ENCODE measurements at places on chromosomes 6 and 20.

DNA sequence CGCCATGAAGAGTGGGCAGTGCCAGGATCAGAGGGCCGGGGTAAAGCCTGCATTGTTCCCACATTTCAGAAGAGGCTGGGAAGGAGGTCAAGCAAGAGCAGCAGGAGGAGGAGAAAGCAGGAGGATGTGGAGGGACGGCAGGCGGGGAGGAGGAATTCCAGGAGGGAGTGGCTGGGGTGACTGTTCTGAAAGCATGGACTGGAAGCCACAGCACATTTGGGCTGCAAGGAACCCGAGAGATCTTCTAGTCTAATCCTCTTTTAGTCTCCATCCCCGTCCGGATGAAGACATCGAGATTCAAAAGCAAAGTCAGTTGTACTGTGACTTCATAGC lies 76.9 kb downstream of the FAM50B start:
- no peak for DNase-seq

GRCh38 chr6:29731281-29731680 lies 8.0 kb downstream of the HLA-F start:
- DNase-seq = no peak

- DNase-seq = no peak
These were observed 119.1 kb upstream of the AHI1 start for GRCh38 chr6:135616655-135617054.

DNA sequence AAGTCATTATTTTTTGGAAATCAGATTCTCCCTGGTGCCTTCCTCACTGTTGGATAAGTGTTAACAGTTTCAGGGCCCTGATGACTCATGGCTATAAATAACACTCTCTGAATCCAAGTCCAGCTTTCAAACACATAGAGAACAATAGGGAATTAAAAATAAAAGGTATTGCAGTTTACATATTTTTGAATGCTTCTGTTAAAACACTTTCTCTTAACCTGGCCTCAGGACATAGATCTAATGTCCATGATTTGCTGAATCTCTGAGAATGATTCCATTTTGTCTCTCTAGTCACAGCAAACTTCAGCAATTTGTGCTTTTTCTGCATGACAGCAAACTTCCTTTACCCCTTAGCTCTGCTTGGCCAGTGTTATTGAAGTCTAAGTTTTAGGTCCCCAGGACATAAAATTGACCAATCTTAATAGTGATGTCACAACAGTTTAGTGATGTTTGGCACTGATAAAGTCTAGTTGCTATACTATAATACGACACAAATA lies 1192.4 kb upstream of the CITED2 start:
- DNase-seq = no peak

DNA sequence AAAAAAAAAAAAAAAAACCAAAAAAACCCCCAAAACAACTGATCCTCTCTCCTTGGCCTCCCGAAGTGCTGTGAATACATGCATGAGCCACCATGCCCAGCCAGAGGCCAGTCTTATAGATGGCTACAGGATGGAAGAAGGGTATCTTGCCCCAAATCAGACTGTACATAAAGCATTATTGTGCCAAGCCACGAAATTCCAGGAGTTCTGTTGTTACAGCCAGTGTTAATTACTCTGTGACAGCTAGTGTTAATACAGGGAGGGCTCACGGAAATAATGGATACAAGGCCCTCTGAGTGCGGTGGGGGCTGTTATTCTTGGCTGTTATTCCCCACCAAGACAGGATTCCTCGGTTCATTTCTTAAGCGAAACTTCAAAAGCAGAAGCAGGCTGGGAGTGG lies 1.4 kb upstream of the CLPSL2 start:
- no peak for DNase-seq

GRCh38 chr6:106475284-106475683 lies 114.8 kb downstream of the CRYBG1 start:
- no peak for DNase-seq

DNA sequence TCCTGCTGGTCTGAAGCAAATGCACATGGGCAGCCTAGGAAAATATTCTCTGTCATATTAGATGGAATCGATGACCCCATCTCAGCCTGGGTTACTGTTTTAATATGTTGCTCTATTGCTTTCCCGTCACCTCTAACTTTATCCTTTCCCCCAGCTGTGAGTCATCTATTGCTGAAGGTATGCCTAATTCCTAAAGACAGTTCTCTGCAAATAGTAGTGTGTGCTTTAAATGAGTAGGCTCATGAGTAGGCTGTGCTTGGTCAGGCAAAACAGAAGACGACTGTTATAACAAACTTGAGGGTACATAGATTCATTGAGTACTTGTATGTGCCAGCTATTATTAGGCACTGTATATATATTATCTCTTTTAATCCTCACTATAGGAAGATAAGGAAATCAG lies 47.2 kb downstream of the CTNNBL1 start:
- no peak for DNase-seq

Measured in T-helper 2 cell treated with Interferon-gamma antibody and Interleukin-4, amounts not matched to agents 5 μg/mL and 100 μg/mL, for 36 hours (primary cell).